CD8-positive, alpha-beta memory T cell (primary cell): ENCODE measurements at places on chromosomes 1 and 21.

GRCh38 chr1:10326251-10326650 is 72.6 kb upstream of the PGD start:
- no peaks in the 10 kb centered on the region for H3K4me1 ChIP-seq
- no peak overlapping the region for H3K4me3 ChIP-seq
- H3K27ac ChIP-seq, result no peak overlapping the region
- DNase-seq, result no peak
- H3K36me3 ChIP-seq, result peaks cover 7% of the 10 kb centered on the region

- H3K36me3 ChIP-seq, result no peaks in the 10 kb centered on the region
- H3K4me3 ChIP-seq, result peak overlapping the region; percentile 75
- no peaks in the 10 kb centered on the region for H3K27me3 ChIP-seq
- peak overlapping the region; percentile 94 for H3K27ac ChIP-seq
These were observed 1.1 kb upstream of the COQ8A start for GRCh38 chr1:226938903-226939437.

GRCh38 chr1:214075999-214076707 is 88.4 kb downstream of the PROX1 start:
- H3K36me3 ChIP-seq, result no peaks in the 10 kb centered on the region
- no peaks in the 10 kb centered on the region for H3K4me1 ChIP-seq
- H3K4me3 ChIP-seq, result no peak overlapping the region
- no peak overlapping the region for H3K27ac ChIP-seq

- H3K36me3 ChIP-seq, result no peaks in the 10 kb centered on the region
- DNase-seq, result peak; percentile 73
- H3K4me3 ChIP-seq, result peak overlapping the region; percentile 7
- no peak overlapping the region for H3K27ac ChIP-seq
- peaks cover 61% of the 10 kb centered on the region for H3K4me1 ChIP-seq
- no peaks in the 10 kb centered on the region for H3K27me3 ChIP-seq
These were observed 4.2 kb upstream of the IL19 start for GRCh38 chr1:206766251-206766856.
